Activated CD8-positive, alpha-beta memory T cell treated with anti-CD3 and anti-CD28 coated beads for 1 hour (primary cell): ENCODE measurements at places on chromosomes 2 and 18.

DNA sequence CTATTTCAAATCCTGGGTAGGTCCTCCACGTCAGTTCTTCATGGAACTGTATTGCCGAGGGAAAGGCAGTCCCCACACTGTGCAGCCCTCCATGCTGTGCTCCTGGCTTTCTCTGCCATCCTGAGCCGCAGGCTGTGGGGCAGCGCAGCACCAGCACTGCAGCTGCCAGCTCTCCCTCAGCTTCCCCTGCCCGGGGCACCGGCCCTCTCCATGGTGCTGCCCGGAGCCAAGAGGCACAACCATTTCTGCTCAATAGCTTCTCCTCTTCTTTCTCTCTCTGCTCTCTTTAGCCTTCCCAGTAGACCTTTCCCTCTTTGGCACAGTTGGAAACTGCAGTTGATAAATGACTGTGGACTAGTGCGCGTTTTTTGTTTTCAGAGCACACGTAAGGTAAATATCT lies 12.1 kb downstream of the ANKRD23 start:
- no peak for DNase-seq

DNA sequence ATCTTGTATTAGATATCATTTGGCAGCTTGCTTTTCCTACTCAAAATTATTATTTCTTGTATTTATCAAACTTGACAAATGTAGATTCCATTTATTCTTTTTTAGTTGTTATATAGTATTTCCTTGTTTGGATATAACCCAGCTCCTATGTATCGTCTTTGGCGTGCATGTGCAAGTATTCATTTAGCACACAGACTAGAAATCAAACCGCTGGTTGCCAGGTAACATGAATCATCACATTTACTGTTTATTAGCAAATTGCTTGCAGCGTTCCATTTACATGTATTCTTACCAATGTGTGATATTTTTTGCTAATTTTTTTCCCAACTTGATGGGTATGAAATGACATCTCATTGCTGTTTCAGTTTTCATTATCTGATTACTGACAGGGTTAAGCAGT lies 2089.7 kb upstream of the CELF4 start:
- DNase-seq, result no peak

GRCh38 chr2:172446474-172447063 lies 19.2 kb downstream of the ITGA6 start:
- no peak for DNase-seq

- no peak for DNase-seq
These were observed 46.2 kb downstream of the LRATD1 start for GRCh38 chr2:14678761-14679160.

DNA sequence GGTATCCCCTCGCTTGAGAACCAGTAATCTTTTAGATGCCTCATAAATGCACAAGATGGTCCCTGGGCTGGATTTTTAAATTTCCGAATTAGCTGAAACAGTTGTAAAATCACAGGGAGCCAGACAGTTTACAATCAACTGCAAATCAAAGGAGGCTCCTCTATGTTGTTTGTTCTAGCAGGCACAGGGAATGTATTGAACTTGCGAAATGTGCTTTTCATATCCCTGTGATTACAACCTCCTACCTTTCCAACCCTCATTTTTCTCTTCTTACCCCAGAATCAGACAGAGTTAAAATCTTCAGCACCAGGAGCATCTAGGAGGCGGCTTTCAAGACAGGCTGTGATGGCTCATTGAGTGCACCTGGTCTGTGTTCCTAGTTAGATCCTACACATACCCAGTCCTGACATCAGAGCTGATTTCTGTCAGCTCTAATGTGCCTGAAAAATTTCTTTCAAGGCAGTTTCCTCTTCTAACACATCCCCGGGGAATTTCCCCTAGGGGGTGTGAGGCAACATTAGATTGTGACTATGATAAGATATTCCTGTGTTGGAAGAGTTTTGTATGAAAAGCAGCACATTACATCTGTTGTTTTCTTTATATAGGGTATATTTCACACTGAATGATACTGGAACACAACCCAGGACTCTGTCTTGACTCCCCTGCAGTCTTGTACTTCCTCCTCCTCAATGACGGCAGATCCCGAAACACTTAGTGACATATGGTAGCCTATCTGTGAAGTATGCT lies 17.9 kb upstream of the CAVIN2 start:
- DNase-seq, result no peak

DNA sequence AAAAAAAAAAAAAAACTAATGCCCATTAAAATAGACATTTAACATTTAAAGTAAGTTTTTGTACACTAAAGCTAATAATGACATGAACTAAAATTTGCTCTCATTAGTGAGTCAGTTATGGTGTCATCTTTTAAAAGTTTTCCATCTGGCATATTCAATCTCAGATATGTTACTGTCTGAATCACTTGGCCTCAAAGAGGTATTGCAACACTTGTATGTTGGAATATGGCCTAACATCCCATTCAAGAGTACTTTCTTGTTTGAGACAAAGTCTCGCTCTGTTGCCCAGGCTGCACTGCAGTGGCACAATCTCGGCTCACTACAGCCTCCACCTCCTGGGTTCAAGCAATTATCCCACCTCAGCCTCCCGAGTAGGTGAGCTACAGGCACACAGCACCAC lies 169.7 kb downstream of the TMEM163 start:
- no peak for DNase-seq

GRCh38 chr18:10261344-10262276 lies 192.8 kb upstream of the APCDD1 start:
- no peak for DNase-seq

- DNase-seq, result peak; percentile 27
These were observed 895 bp upstream of the GLS start for GRCh38 chr2:190879474-190880377.

DNA sequence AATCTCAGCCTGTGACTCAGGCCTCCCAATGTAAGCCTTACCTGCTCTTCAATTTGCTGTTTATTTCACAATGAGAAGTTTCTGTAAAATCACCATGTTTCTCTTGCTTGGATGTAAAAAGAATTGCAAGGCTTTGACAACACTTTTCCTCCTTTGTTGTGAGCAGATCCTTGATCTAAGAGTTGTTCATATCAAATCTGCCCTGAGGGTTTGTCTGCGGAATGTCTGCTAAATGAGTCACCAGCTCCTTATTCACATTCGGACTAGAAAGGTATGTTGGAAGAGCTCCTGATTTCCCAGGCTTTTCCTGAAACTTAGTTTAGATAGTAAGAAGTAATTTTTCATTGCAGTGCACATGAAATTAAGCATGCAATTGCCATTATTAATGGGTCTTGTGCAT lies 268.2 kb upstream of the TCF4 start:
- DNase-seq, result no peak

DNA sequence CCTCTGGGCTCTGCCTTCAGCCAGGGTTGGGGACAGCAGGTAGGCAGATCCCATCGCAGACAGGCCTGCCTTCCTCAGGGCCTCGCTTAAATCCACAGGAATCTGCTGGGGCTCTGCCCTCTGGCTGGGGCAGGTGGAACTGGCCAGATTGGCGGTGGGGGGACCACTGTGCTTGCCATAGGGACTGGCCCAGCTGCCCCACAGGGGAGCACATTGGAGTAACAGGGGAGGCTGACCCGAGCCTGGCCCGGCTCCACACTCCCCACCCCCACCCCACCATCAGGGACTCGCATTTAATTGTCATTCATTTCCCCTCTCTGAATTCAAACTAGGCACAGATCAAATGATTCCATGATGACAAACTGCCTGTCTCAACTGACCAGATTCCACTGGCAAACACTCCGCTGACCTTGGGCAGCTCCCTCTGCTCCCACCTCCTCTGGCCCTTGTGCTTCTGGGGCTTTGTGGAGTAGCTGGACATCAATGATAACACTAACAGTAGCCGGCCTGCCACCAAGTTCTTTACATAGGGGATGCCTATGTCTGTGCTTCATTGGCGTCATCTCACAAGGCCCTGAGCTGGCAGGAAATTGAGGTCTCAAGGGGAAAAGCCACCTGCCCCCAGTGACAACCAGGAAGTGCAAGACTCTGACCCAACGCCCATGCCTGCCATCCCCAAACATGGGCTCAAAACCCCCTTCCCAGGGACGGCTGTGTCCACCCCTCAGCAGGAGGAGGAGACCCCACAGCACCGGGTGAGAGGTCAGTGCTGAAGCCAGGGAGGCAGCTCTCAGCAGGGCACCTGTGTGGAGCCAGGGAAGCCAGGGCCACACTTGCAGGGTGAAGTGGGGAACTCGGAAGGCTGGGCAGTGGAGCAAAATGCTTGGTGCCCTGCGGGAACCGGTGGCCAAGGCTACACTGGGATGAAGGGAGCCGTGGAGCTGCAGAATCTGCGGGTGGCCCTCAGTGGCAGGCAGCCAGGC lies 2.1 kb upstream of the B3GNT7 start:
- DNase-seq, result no peak

DNA sequence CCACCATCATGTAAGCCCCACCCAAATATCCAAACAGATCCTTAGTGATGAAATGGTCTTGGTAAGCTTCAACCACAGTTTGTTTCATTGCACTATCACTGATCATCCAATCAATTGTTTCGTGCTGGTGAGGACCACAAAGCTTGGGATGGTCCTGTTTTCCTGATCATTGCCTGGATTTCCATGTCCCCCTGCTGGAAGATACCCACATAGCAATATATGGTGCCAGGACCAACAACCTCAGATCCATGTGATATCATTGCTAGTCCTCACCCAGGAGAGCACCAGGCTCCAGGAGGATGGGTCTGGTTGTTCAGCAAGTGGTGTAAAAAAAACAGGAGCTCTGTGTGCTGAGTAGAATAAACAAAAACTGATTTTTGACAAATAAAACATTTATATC lies 206.5 kb upstream of the SH3BP4 start:
- no peak for DNase-seq

- no peak for DNase-seq
These were observed 286.6 kb downstream of the LRP1B start for GRCh38 chr2:141844231-141844630.

DNA sequence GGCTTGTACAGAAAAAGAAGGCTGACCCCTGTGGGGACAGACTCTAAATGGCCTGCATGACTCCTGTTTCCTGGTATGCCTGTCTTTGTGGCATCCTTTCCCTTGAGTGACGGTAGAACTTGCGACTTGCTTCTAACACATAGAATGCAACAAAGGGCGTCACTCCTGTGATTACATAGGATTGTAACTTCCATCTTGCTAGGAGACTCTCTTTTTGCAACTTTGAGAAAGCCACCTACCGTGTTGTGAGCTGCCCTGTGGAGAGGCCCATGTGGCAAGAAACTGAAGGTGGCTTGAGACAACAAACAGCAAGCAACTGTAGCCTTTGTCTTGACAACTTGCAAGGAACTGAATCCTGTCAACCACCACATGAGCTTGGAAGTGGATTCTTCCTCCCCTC lies 46.5 kb downstream of the THNSL2 start:
- DNase-seq, result no peak

DNA sequence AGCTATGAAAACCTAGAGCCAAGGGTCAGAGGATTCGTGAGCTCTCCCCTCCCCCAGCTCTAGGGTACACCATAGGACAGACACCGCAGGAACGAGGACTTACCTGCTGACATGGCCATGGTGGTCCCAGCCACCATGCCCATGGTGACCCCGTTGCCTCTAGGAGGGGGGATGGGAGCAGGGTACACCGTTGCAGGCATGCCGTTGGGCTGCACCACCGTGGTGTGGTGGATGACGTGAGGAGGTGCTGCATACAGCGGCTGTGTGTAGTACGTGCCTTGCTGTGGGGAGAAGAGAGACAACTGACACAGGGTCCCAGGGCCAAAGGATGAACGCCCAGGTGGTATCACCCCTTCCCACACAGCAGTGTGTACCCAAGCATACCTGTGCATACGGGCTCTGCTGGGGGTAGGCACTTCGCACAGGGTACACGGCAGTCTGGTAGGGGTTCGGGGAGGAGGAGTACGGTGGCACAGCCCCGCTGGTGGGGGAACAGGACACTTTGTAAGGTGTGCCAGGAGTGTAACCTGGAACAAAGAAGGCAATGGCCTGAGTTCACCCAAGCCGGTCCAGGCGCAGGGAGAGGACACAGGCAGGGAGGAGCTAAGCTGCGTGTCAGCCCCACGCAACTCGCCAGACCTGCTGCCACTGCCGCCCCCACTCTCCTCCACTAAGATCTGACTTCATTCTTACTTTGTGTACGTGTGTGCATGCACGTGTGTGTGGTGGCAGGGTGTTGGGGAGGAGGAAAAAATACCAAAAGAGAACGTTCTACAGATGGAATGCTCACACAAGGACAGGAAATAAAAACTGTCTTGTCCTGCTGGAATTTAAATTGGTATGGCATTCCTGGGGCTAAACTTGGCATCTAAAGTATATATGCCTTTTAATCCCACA lies 37.8 kb downstream of the FAM168B start:
- DNase-seq, result no peak

- DNase-seq, result no peak
These were observed 38.9 kb downstream of the AKAIN1 start for GRCh38 chr18:5158172-5158571.

DNA sequence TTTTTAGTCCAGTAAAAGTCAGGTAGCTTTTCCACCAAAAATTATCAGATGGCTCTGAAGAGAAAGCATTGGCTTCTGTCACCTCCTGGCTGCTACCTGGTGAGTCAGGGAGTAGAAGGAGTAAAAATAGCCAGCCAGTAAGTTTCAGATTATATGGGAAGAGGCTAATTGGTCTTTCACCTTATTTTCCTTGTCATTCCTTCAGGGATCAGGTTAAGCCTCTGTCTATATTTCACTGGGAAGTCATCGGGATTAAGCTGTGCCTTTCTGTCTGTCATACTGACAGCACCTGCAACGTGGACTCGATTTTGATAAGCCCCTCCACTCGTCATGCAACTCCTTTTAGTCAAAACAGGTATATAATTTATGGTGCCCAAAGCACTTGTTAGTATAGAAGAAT lies 380.7 kb upstream of the CELF4 start:
- no peak for DNase-seq

GRCh38 chr2:72182547-72182946 lies 34.9 kb upstream of the CYP26B1 start:
- no peak for DNase-seq

DNA sequence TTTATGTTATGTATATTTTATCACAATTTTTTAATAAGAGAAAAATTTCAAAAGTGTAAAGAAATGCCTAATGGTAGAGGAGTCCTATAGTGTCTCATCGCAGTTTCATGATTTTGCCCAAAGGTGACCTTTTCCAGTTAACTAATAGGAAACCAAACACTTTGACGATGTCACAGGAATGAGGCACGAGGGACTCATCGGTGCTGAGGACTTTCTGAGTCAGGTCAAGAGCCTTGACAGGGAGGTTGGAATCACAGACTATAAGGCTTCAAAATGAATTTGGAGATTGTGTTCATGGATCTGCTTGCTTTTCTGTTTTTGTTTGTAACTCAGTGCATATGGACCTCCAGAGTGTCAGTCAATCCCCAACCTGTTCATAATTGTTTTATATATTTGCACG lies 15.1 kb upstream of the RTTN start:
- DNase-seq, result no peak
